ENCODE measurements at places on chromosomes 5 and 9.

GRCh38 chr5:113162770-113163169 is 186.2 kb downstream of the DCP2 start:
- DNase-seq, result no peak

- DNase-seq, result no peak
Observed at GRCh38 chr5:167953151-167953798, 338.2 kb upstream of the WWC1 start.

GRCh38 chr5:133818031-133818431 is 150.4 kb downstream of the C5orf15 start:
- no peak for DNase-seq

DNA sequence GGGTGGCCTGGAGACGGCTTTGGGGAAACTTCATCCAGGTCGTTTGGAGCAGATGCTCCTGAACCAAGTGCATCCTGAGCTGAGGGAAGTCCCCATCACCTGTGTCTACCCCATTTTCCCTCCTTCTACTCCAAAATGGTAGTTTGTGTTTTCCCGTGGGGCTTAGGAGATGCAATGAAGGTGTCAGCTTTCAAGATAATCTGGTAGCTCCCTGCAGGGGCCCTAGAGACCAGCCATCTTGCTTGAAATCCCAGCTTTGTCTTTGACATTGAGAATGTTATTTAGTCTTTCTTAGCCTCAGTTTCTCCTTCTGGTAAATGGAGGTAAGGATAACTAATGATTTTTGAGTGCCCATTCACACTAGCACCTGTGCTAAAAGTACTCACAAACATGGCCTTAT is 77.4 kb downstream of the WWC1 start:
- no peak for DNase-seq

DNA sequence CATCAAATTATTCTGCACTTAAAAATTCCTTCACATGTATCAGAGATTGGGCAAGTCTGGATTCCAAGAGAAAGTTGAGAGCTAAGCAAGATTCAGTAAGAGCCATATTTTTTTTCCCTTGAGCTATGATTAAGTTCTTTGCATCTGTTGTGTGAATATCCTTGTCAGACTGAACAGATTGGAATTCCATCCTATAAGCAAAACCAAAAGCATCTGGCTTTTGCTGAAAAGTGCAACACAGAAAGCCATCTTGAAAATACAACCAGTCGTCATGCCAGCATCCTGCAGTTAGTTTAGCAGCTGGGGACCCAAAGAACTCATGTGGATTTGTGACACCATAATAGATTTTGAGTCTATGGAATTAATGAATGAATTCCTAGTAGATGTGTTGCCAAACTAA is 316.9 kb downstream of the MTRR start:
- DNase-seq, result no peak

Data from KG1 (cell line).